ENCODE measurements at places on chromosomes 5 and 9. TPM values are rescaled to one million over a fixed set of nuclear protein-coding genes. Genes with fewer than 3 reads are reported as not detected.

PCDHAC1 gene
- total RNA-seq = not detected

LCP2 gene
- 0.10 TPM for total RNA-seq

MYO10 gene
- 22.0 TPM for total RNA-seq

KLHL9 gene
- 20.5 TPM for total RNA-seq

SPINK13 gene
- 6.4 TPM for total RNA-seq

FGF10 gene
- total RNA-seq = 0.25 TPM

GDA gene
- not detected for total RNA-seq

LEAP2 gene
- total RNA-seq = 0.37 TPM

C1QTNF2 gene
- not detected for total RNA-seq

NDUFA8 gene
- total RNA-seq = 36.6 TPM

PCDHB10 gene
- total RNA-seq = 0.56 TPM

FBN2 gene
- total RNA-seq = 7.2 TPM

TMEM174 gene
- not detected for total RNA-seq

SAXO1 gene
- 0.20 TPM for total RNA-seq

SH2D3C gene
- total RNA-seq = 2.5 TPM

NMUR2 gene
- not detected for total RNA-seq

SPINK7 gene
- total RNA-seq = not detected

CMBL gene
- 24.8 TPM for total RNA-seq

PAEP gene
- total RNA-seq = not detected

CENPP gene
- total RNA-seq = 2.4 TPM

ACOT12 gene
- not detected for total RNA-seq

CEMIP2 gene
- total RNA-seq = 12.6 TPM

SIT1 gene
- total RNA-seq = not detected

GLRA1 gene
- total RNA-seq = not detected

TXNDC8 gene
- not detected for total RNA-seq

ARHGEF37 gene
- 2.2 TPM for total RNA-seq

LVRN gene
- total RNA-seq = not detected

BTNL8 gene
- not detected for total RNA-seq

C9orf153 gene
- not detected for total RNA-seq

ZFP37 gene
- total RNA-seq = 1.4 TPM

MARVELD2 gene
- not detected for total RNA-seq

FABP6 gene
- not detected for total RNA-seq

GCNT4 gene
- 0.59 TPM for total RNA-seq

SPATA31E1 gene
- total RNA-seq = not detected

NME5 gene
- 2.6 TPM for total RNA-seq

PRDM9 gene
- total RNA-seq = not detected

IRF1 gene
- 20.9 TPM for total RNA-seq
